ENCODE measurements at places on chromosomes 7 and 10. TPM values are rescaled to one million over a fixed set of nuclear protein-coding genes. Genes with fewer than 3 reads are reported as not detected.

DNA sequence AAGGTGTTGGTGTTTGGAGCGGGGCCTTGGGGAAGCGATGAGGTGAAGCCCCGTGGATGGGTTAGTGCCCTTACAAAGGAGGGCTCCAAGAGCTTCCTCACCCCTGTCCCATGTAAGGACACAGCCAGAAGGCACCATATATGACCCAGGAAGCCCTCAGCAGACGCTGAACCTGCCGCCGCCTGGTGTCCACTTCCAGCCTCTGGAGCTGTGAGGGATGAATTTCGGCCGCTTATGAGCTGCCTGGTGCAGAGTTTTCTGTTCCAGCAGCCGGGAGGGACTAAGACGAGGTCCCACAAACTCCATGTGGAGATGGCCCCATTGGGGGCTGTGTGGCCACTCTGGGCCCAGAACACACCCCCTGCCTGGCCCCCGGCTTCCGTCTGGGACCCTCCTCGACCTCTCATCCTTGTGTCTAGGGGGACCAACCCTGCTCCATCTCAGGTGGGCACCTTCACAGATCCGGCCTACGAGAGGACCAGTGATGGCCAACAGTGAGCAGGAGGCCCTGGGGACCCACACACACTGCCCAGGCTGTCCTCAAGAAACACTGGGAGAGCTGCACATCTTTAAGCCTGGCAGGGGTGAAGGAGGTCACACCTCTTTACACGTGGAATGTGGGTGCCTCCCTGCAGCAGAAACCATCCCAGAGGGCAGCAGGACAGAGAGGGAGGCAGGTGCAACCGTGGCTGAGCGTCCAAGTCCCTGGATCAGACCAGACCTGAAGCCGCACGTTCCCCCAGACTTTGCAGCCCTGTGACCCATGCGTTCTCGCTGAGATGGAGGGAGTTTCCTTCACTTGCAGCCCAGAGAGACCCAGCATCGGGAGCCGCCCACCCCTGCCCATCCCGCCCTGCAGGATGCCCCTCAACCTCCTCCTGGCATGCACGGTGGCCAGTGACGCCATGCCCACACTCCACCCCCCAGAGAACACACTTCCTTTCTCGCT is 96.1 kb downstream of the PDGFA start:
- DNase-seq, result no peak

DNA sequence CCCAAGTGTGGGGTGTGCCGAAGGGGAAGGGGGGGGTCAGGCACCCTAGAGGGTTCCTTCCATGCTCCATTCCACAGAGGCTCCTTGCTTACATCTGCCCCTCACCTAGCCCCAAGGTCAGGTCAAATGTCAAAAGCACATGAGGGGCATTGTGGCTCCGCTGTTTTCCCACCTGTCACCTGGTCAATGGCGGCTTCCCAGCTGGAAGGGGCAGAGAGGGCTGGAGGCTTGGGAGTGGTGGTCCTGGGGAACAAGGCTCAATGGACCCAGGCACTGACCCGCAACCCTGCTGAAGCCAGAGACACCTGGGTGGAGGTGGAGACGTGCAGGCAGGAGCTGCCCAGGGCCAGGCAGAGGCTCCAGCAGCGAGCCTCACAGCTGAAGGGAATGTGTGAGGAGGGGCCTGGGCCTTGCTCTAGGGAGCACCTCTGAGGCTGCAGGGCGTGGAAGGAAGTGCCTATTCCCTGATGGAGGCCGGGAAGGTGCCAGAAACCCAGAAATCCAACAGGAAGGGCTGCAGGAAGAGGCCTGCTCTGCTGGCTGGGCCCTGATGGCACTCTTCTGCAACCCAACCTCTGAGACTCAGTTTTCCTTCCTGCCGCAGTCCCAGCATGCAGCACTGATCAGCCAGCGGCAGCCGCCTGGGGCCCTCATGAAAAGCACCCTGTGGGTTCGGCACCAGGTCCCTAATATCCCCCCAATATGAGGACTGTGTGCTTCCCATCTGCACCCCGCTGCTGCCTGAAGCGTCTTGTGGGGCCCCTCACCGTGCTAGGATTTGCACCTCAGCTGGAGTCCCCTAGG is 16.0 kb downstream of the RASGEF1A start:
- DNase-seq, result no peak

DNA sequence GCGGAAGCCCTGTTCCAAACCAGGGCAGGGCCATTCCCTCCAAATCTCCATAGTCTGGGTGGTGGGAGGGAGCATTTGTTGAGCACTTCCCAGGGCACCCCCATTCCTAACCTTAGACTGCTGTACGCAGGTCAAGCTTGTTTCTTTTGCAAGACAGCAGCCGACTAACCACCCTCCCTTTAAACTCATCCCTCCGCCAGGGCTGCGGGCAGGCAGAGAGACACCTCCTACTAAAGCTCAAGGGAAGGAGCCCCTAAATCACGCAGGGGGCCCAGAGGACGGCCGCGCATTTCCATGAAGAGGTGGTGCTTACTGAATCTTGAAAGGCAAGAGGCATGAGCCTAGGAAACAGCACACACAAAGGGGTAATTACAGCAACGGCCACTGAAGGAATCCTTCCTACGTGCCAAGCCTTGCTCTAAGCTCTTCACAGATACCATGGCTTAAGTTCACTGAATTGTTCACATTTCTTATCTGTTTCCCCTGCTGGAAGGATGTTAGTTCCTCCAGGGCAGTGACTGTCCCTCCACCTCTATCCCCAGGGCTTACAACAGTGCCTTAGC is 90.0 kb downstream of the PROSER2 start:
- no peak for DNase-seq

DNA sequence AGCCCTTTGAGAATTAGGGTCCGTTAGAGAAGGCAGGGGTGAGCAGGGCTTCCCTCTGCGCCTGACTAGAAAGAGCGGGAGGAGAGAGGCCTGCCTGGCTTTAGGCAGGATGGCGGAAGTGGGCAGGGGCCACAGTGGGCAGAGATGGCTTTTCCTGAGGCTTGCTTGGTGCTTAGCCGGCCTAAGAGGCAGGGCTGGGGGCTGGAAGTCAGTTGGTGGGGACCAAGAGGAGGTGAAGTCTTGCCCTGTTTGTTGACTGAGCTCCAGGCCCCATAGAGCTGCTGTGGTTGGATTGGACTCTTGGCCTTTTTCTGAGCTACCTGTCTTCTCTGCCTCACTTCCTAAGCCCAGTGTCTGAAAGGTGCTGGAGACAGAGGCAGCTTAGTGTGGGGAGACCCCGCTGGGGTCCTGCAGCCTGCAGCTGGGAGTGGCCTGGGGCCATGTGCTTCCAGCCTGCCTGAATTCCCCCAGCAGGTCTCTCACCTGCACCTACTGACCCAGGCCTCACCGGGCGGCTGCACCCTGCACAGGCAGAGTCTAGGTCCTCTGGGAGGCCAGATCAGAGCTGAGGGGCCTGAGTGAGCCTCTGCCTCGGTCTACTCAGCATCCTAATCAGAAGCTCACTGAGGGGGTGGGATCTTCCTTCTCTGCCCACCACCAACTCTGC is 4.8 kb downstream of the FAM241B start:
- no peak for DNase-seq

GRCh38 chr7:29639886-29640595 is 76.4 kb downstream of the PRR15 start:
- no peak for DNase-seq

- DNase-seq, result peak; percentile 42
These were observed 66.9 kb upstream of the SLC25A13 start for GRCh38 chr7:96388620-96389383.

- DNase-seq, result no peak
These were observed 1.7 kb upstream of the CYCS start for GRCh38 chr7:25126751-25127150.

DNA sequence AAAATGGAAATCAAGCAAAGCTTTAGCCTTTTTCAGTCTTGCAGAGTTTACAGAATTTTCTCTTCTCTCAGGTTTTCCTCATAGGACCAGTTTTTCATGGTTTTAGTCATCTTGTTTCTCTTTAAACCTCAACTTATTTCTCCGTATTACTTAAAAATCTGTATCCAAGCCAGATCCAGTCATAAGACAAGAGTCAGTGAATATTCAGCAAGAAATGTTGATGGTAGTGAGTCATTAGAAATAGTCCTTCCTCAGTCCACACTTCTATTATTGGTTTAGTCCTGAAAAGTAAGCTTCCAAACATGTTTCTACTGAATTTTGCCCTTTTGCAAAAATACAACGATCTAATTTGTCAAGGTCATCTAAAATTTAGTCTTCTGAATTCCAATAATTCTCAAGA is 107.0 kb downstream of the VIM start:
- DNase-seq, result no peak

DNA sequence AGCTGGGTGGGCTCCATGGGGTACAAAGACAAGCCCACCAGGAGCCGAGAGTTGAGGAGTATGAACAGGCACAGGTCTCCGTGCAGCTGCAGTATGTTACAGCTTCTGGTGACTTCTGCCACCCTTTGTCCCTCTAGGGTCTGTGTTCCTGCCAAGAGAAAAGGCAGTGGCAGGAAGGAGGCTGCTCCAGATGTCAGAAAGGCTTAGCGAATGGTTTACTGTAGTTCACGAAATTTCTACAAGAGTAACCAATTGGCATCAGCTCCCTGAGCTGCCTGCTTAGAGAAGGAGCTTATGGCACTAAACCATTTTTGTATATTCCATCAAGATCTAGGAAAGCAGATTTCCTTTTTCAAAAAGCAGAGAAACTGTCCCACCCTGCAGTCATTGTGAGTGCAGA is 48.2 kb upstream of the TMEM72 start:
- DNase-seq, result no peak

GRCh38 chr10:48758411-48758810 is 73.7 kb downstream of the WDFY4 start:
- no peak for DNase-seq

- DNase-seq, result no peak
These were observed 70.9 kb downstream of the DAGLB start for GRCh38 chr7:6376820-6377219.

DNA sequence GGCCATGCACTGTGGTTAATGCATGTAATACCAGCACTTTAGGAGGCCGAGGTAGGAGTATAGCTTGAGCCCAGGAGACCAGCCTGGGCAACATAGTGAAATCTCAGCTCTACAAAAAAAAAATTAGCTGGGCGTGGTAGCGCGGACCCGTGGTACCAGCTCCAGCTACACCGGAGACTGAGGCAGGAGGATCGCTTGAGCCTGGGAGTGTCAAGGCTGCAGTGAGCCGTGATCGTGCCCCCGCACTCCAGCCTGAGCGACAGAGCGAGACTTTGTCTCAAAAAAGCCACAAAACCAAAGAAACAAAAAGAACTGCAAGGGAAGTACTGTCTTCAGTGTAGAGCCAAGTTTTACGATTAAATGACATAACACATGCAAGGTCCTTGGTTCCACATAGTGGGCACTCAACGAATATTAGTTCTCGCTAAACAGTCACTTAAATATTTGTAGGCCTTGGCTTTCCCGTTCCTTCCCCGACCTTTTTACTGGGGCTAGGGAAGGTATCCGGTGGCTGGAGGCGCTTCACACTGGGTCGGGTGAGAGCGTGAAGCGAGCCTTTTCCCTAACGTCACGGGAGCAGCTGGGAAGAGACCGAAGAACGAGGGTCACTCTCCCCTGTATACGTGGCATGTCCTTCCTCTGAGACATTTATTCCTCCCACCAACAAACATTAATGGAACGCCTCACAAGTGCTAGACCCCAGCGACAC is 993 bp upstream of the SND1 start:
- DNase-seq, result no peak

GRCh38 chr7:137772748-137773147 is 74.0 kb downstream of the DGKI start:
- DNase-seq, result peak; percentile 62

- no peak for DNase-seq
These were observed 20.3 kb downstream of the MYOF start for GRCh38 chr10:93461807-93462178.

DNA sequence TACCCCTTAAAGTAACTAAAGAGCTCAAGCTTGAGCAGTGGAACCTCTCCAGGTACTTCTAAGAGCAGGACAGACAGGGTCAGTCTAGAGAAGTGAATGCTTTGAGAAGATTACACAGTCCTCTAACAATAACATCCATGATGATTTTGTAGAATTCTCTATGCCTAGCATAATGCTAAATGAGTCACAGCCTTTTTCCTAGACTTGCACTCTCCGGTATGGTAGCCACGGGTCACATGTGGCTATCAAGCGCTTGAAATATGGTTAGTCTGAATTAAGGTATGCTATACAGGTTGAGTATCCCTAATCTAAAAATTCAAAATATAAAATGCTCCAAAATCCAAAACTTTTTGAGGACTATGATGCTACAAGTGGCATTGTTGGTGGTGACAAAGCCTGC is 166.6 kb upstream of the MKLN1 start:
- no peak for DNase-seq

GRCh38 chr7:23787272-23787671 is 77.3 kb downstream of the STK31 start:
- DNase-seq, result no peak

Gene VPS37D
- 1.9 TPM for polyA plus RNA-seq

Gene MKI67
- polyA plus RNA-seq, result 26.8 TPM

Gene GET4
- 27.5 TPM for polyA plus RNA-seq

Gene PTPN20
- polyA plus RNA-seq, result 1.8 TPM

Gene SFMBT2
- polyA plus RNA-seq, result 11.4 TPM

Gene H2BK1
- not detected for polyA plus RNA-seq

Gene AKR1E2
- 2.0 TPM for polyA plus RNA-seq

Gene WIPF3
- polyA plus RNA-seq, result 16.0 TPM

Gene INA
- 0.19 TPM for polyA plus RNA-seq

Gene OR2F1
- polyA plus RNA-seq, result not detected

Gene CYP3A4
- polyA plus RNA-seq, result not detected
